CD8-positive, alpha-beta memory T cell (primary cell): ENCODE measurements at places on chromosomes 2 and 18.

DNA sequence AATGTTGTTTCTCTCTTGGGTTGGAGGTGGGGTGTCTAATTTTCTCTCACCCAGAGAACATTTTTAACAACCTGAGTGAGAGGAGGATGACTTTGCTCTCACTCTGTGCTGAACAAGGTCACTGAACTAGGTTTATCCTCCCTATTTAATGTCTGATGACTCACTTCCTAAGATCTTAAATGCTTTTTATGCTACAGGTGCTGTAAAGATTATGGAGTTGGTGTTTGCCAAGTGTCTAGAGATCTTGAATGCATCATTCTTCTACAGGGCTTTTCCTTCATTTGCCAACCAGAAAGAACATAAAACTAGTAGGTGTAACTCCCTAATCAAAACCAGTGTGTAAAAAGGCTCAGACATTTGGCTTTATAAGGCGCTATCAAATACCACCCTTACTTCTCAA is 350.5 kb upstream of the ETAA1 start:
- no peak for DNase-seq

DNA sequence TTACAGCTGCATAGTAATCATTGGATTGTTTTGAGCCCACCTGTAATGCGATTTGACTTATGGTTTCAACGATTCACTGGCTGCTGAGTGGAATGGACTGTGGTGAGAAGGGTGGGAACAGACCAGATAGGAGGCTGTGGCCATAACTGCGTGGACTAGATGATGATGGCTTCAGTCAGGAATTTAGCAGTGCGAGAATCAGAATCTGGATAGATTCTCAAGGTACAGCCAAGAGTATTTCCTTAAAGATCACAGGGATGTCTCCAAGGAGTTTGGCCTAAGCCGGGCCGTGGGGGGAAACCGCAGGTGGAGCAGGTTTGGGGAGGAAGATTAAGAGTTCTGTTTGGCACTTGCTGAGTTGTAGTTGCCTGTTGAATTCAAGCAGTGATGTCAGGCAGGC is 44.0 kb upstream of the CHMP1B start:
- no peak for DNase-seq

DNA sequence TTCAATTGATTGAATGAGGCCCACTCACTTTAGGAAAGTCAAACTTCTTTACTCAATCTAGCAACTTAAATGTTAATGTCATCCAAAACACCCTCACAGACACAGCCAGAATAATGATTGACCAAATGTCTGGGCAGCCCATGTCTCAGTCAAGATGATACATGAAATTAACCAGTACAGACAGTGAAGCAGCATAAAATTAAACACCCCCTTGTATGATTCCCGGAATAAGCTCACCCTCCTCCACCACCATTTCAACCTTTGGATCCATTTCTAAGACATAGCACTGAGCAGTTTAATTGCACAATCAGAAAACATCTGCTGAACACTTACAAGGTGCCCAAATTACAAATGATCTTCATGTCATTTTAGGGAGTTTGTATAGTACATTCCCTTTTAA is 570.7 kb upstream of the ID2 start:
- DNase-seq = no peak

- DNase-seq = no peak
Observed at GRCh38 chr18:48135436-48135966, 205.0 kb upstream of the SMAD2 start.
